ENCODE measurements at places on chromosomes 2 and 18.

- DNase-seq, result no peak
Measured at GRCh38 chr2:44109166-44109565, 59.5 kb upstream of the PPM1B start.

GRCh38 chr2:17748745-17749144 lies 4.9 kb downstream of the SMC6 start:
- no peak for DNase-seq

DNA sequence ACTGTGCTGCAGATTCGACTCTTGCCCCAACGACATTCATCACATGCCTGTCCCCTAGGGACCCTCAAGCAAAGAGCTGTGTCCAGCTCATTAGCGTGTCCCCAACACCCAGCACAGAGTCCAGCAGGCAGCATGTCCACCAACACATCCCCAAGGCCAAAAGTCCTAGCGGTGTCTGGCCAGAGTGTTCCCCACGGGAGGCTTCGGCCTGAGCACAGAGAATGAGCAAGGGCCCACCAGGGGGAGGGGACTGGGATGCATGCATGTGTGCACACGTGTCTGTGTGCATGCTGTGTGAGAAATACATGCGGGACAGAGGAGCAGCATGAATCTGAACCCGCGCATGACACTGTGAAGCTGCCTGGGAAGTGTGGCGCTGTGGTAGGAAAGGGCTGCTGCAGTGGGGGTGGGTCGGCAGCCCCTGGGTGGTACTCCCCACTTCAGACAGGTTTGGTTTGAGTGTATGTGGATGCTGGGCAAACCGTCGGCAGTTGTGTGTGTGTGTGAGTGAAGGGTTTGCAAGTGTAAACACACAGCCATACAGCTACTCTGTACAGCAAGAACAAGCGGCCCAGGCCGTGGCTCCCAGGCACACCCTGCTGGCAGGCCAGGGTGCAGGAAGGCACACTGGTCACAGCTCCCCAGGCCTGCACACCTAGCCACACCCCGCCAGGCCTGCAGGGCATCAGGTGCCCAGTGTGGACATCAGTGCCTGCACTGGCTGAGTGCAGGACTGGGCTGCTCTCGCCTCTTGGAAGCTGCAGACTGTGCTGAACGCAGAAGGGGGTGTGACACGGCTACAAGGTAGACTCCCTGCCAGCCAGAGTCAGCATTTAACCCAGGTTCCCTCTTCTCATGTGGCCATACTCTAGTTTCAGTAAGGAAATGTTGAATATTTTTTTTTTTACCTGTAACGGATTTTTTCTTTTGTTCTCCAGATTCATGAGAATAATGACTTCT lies 19.5 kb upstream of the HES6 start:
- DNase-seq, result no peak

- no peak for DNase-seq
Measured at GRCh38 chr18:30945761-30946160, 96.8 kb downstream of the DSC3 start.

DNA sequence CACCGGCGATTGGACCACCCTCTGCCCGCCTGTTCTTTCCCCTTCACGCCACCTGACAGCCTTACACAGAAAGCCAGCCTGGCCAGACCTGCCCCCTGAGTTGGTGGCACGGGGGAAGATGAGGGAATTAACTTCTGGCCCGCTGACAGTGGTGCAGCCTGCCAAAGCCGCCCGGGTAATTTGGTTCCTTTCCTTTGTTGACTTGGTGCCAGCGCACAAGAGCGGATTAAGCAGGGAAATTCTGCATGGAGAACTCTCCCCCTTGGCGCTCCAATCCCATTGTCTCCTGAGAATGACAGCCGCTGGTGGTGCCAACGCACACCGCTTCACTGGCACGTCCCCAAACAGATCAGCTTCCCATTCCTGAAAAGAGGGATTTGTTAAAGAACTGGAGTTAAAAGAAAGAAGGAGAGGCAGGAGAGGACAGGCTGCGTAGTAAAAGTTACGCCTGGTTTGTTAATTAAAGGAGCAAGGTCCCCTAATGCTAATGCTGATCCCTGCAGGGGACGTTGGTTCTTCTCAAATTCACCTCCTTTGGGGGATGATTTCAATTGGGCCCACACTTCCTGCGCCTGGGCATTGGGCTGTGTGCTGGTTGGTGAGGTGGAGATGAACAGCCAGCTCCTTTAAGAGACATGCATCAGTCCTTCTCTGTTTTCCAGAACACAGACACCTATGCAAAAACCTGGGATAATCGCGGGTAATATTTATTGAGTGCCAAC lies 286.8 kb downstream of the MYCN start:
- DNase-seq, result no peak

- no peak for DNase-seq
Measured at GRCh38 chr2:233832869-233833311, 21.4 kb downstream of the HJURP start.

DNA sequence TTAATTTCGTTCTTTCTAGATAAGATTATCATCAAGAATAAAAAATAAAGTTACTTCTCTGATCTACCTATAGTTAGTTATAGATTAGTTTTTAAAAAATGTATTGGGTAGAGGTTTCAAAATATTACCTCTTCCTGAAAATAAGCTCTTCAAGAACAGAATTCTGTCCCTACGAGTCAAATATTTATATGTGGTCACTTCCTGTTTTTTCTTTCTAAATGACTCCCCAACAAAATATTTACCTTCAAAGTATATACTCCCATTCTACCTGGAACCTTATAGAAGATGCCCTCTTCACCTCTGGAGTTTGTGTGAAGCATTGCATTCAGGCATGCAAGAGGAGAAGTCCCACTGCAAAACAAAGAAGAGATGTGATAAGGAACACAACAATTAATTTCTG lies 72.3 kb downstream of the ASXL2 start:
- no peak for DNase-seq

DNA sequence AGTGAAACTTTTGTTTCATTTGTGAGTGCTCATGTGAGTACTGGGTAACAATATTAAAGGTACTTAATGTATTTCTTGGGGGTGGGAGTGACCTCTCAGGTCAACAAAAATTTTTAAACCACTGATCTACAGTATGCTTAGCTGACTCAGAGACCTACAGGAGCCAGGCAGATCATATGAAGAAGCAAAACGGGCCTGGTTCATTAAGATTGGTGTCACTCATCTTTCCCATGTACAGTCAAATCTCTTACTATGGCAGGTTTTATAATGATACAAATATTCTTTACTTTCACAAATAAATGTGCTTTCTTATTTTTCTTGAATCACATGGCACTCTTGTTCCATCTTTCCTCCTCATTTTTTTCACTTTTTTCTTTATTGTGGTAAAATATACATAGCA lies 7.7 kb upstream of the TMSB10 start:
- no peak for DNase-seq
